ENCODE measurements at places on chromosomes 11 and 22.
A peak's percentile ranks its signal among the peaks of the same experiment; 100 is the strongest.

DNA sequence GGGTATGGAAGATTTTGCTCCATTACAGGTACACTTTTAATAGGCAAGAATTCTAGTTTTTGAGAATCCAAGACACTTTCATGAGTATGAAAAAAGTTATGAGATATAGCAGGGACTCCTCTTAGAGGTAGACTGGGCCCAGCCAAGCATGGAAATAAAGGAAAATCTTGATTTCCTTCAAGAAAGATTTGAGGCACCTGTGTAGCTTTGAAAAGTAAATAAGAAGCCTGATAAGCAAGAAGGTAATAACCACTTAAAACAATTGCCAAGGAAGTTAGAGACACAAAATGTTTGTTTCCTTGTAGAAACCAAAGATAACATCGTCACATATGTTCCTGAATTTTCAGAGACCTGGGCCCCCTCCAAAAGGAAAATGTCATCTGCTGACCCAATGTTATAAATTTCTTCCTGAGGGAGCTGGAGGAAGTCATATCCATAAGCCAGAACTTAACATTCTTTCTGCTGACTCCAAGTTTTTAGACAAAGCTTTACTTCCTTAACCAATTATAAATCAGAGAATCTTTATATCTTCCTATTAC is 314.5 kb upstream of the ANO3 start:
- DNase-seq, result no peak

DNA sequence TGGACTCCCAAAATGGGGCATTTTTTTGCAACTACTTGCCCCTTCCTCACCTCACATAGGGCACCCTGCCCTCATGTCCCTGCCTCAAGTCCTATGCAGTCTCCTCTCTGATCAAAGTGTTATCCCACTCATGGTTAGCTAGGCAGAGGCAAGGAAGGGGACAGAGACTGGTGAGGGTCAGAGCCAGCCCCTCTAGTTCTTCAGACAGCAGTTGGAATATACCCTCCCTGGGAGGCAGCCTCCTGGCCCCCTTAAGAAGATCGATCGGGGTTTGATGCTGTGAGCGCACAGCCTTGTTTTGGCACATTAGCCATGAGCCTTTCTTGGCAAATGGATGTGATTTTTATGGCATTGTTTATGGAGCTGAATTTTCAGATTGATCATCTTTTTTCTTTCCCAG is 436.9 kb downstream of the BUD13 start:
- DNase-seq, result no peak

DNA sequence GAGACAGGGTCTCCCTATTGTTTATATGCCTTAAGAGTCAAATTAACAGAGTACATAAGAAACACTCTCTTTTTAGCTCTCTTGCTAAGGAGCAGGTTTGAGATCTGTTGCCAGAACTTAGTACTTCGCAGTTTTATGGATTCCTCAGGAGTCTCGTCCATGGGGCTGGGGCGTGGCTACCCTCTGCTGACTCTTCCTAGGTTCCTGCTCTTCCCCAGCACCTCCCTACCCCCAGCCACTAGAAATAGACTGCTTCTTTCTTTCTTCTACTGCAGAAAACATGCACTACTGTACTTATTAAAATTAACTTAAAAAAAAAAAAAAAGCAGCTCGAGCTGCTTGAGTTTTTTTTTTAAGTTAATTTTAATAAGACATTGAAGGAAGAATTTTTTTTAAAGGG is 8.0 kb downstream of the FAM118B start:
- no peak for DNase-seq

GRCh38 chr22:43114958-43115357 is 4.4 kb downstream of the BIK start:
- DNase-seq, result no peak

DNA sequence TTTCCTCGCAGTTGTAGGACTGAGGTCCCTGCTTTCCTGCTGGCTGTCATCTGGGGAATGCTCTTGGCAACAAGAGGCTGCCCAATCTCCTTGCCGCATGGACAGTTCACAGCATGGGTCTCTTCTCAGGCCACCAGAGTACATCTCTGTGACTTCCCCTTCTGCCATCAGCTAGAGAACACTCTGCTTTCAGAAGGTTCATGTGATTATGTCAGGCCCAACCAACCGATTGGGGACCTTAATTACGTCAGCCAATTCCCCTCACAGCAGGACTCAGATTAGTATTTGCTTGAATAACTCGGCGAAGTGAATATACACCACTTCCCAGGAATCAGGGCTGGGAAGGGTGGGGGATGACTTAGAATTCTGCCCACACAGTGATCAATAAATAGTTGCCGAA is 61.9 kb upstream of the CSNK2A3 start:
- DNase-seq, result no peak

DNA sequence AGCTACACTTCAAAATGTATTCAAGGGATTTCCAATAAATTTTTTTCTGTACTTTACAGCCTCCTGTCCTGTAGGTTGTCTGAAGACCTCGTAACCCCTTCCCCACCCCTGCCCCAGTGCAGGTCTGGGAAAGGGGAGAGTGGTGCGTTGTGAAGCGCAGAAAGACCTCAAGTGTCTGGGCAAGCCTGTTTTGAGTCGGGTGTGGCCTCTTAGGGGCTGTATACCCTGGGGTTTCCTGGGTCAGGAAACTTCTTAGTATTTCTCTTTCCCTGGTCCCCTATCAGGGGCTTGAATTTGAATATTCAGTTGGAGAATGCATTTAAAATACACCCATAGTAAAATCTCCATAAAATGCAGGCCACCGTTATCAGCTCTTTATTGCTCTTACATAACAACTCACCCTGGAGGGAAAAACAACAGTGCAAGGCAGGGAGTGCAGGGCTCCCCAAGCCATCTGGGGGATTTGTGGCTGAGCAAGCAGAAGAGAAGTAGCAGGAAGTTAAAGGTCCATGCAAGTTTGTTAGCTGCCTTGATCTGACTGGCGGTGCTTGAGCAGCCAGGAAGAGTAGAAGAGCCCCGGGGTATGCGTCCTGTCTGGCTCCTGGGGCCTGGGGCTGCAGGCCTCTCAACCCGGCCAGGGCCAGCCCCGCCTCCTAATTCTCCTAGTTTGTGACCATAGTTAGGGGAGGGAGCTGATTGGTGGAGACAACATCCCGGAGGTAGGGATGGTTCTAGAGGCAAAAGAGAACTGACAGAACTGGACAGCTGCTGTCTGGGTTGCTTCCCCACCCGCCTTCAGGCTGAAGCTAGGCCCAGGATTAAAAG is 25.7 kb downstream of the ARHGAP1 start:
- no peak for DNase-seq

DNA sequence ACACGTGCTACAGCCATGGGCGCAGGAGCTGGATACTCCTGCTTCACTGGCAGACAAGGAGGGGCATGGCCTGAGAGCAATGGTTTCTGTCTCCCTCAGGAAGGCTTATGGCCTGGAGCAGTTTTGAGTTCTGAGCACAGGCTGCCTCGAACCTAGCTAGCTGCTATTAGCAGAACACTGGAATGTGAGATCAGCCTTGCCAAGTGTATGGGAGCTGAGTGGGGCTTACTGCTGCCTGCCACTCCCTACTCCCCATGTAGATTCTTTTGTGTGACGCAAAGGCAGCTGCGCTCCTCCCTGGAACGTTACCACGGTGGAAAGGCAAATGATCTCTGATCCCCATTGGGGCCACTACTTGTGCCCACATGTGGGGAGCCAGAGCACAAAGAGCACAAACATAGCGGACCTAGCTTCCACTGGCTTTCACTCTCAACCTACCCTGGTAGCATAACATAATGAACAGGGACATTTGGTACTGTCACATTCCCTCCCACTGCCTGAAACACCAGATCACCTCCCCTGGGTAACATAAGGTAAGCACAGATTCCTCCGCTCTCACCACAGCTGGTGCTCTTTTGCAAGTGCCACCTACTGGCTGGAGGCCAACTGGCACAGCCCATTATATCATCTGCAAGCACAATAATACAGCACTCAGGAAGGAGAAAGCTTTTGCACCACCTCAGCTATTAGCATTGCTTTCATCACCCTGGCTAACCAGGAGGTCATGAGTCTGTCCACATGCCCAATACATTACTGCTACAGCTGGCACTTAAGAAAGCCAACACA is 84.6 kb upstream of the GUCY1A2 start:
- DNase-seq, result no peak

DNA sequence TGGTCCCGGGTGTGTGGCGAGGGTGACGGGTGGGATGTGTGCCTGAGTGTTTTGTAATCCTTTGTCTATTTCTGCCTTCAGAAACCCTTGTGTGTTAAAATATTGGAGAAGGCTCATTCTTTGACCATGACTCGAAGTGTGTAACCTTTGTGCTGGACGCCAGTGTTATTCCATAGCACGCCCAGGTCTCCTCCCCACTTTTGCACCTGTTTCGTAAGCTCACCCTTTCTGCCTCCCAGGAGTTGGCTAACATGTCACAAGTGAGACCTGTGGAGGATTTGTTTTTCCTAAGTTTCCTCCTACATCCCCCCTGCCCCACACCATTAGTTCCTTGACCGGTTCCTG is 382 bp downstream of the C11orf54 start:
- DNase-seq, result no peak

DNA sequence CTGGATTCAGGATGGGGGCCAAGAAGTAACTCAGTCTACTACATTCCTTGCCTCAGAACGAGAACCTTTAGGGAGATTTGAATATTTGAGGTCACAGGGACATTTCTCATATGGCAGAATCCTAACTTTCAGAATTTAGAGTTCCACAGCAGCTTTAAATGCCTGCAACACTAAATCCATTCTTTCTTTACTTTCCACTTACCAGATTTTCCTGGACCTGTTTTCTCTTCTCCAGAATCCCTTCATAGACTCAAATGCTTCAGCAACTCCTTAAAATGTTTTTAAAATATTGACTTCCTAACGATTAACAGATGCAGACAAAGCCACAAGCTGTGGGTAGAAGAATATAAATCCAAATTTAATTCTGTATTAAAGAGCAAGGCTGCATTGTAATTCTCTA is 63.1 kb downstream of the PRSS23 start:
- DNase-seq, result no peak

GRCh38 chr11:66568124-66568916 is at the start of gene CTSF:
TSS of gene CTSF (minus strand) at chr11:66568606. CDS start at chr11:66568486, 120 bp downstream.
- DNase-seq, result peak; percentile 88

DNA sequence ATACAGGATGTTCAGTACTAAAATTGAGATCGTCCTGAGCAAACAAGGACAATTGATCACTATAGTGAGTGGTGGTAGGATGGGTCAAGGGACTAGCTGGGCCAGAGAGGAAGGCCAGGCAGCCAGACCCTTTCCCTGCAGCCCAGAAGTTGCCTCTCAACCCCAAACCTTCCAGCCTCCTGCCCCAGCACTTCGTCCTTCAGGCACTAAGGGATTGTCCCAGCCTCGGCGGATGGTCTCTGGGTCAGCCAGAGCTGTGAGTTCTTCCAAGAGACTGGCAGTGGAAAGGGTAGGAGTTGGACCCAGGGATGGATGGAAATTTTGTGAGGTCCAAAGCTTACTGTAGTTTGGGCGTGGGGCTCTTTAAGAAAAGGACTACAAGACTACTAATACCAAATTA is 3.6 kb upstream of the LMO1 start:
- DNase-seq, result no peak

GRCh38 chr11:30478923-30479322 is 107.2 kb downstream of the MPPED2 start:
- DNase-seq, result no peak

DNA sequence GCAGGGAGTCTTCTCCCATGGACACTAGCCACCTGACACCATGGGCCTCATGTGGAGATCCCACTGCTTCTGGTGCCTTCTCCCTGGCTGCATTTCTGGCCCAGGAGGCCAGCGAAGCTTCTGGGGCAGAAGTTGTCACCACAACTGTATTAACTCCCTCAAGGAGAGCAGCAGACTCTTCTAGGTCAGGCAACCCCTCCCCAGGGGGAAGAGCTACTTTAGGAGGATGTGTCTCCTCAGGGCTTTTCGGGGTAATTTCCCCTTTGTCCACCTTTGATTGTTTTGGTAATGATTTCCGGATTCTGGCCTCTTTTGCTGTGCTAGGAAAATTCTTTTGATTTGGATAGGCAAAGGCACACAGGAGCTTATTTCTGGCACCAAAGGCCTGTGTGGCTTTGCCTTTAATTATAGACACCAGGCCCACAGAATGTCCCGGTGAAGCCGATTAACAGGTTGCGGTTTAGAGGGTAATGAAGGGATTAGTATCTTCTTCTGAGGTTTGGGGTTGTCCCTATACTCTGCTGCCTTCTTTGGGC is 8.9 kb upstream of the UCP2 start:
- no peak for DNase-seq

GRCh38 chr11:69366591-69366990 is 72.6 kb downstream of the MYEOV start:
- DNase-seq, result no peak

DNA sequence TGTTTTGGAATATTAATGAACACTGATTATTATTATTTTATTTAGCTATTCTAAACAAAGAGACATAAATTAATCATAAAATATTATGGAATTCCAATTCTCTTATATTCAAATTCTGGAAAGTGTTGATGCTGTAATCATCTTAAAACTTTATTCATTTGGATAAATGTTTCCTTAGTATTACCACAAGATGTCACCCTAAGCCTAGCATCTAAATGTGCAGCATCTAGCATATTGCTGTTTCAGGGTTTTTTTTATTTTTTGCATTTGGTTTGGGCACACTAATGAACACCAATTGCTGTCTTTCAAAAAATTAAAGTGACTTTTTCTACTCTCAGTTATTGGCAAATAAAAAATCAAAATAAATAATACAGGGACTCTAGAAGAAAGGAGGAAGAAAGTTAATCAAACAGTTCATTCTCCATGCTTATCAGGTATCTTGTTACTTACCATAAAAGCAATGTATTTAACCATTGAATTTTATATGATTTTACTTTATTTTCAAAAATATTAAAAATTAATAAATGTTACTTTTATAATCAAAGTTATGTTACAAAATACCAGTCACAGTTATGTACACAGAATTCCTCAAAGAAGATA is 31.8 kb downstream of the DLG2 start:
- no peak for DNase-seq

GRCh38 chr22:23837911-23838680 is 710 bp downstream of the DERL3 start:
- no peak for DNase-seq

DNA sequence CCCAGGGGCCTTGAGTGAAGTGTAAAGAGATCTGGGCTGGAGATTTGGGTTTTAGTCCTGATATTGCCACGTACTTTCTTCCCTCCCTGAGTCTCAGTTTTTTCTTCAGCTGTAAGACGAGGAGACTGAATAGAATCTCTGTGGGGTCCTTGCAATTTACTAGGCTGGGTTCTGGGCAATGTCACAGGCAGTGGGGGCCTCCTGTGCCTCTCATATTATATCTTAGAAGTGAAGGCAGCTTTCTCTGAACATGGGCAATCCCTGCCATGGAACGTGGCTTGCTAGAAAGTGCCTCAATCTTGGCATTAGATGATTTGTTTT is 62.0 kb upstream of the PTPRJ start:
- DNase-seq, result no peak

DNA sequence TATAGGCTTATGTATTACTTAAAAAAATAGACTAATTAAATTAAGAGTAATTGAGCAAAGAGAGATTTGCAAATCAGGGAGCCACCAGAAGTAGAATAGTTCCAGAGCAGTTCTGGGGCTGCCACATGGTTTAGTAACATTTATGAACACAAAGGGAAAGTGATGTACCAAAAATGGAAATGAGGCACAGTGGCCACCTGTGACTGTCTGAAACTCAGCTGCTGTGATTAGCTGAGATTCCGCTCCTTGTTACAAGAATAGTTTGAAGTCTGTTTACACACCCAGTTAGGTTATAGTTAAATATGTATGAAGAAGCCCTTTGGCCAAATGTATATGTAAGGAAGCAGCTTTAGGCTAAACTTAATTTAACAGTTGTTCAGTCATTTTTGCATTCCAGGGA is 901.5 kb upstream of the CHORDC1 start:
- no peak for DNase-seq
